Stimulated activated CD8-positive, alpha-beta memory T cell treated with anti-CD3 and anti-CD28 coated beads, Interleukin-4, amount 100 ng/mL, for 48 hours (primary cell): ENCODE measurements at places on chromosomes 5 and 9.
A peak's percentile ranks its signal among the peaks of the same experiment; 100 is the strongest.

- no peak for DNase-seq
These were observed 34.9 kb upstream of the SYNPO start for GRCh38 chr5:150605546-150605945.

GRCh38 chr9:101448680-101449070 is 13.1 kb upstream of the ALDOB start:
- DNase-seq: no peak

DNA sequence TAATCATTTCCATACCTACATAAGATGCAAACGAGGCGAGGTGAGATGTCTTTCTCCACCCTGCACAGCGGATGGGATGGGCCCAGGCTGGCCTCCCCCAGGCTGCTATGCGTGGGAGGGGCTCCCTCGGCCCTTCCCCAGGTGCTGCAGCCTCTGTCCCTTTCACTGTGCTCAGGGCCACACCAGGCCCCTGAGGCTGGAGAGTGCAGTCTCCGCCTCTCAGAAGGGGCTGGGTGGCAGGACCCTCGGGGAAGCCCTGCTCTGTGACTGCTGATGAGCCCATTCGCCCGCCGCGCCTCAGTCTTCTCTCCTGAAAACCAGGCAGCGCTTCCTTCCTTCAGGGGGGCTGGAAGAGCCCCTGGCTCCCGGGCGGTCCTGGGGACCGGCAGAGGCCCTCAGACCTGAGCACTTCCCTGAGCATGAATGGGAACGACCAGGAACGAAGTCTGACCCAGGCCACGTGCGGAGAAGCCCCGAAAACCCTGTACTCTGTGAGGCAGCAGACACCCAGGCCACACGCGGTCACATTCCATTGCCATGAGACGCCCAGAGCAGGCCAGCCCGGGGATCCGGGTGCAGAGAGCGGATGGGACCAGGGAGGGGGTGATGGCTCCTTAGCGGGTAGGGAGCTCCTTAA is 21.9 kb upstream of the NOTCH1 start:
- no peak for DNase-seq

DNA sequence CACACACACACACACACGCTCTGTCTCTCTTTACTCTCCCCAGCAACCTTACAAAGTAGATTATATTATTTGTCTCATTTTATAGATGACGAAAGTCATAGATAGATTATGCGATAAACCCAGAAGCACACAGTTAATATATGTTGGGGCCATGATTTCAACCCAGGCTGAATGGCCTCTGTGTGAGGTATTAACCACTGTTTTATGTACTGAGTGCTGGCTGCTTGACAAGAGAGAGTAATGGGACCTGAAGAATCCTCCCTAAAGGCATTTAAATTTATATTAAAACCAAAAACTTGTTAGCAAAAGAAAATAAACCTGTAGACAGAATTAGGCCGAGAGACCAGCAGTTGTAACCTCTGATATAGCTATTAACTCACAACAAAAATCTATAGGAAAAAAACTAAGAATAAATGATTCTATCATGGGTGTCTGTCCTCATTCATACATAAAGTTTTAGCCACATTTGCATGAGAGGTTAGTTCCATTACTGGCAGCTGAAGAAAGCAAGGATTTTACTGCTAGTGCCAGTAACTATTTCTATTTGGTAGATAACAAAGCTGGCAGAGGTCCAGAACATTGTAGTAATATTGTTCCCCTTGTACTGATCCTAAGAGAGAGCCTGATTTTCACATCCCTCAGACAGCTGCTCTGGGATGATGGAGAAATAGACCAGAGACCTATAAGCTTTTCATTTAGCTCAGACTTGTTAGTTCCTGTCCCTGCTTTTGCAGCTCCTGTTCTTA is 250.9 kb downstream of the ADGRV1 start:
- DNase-seq: no peak

- no peak for DNase-seq
These were observed 1093.9 kb upstream of the CDH6 start for GRCh38 chr5:30099634-30100033.

DNA sequence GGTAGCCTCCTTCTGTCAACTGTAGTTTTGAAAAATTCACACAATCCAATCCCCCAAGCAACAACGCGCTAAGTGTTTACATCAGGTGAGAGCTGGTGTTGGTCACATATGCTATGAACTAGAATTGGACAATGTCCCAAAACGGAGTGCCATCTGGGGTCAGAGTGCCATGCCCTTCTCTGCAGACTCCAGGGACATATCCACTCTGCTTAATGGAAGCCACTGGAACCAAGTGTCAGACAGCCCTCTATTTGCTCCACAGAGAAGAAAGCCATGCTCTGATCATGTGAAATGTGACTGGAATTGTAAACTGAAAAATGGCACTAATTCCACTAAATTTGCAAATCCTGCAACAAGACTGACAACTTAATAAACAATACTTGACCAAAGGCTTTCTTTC is 12.2 kb downstream of the ABCA1 start:
- no peak for DNase-seq

DNA sequence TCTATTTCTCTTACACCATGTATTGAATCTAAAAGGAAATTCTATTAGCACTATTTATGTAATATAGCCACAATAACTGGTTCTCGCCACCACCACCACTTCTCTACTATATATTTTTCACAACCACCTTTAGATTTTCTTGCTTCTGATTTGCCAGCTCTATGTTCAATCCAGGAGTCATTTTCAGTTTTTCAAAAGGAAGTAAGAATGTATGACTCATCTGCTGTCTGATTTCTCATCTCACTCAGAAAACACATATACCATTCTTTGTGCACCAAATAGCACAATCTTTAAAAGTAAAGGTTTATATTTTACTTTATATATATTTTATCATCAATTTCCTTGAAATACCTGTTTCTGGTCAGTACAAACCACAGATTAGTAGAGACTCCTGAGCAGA is 1127.5 kb downstream of the TAF11L14 start:
- no peak for DNase-seq

GRCh38 chr9:69955536-69956355 is 87.9 kb upstream of the MAMDC2 start:
- no peak for DNase-seq

DNA sequence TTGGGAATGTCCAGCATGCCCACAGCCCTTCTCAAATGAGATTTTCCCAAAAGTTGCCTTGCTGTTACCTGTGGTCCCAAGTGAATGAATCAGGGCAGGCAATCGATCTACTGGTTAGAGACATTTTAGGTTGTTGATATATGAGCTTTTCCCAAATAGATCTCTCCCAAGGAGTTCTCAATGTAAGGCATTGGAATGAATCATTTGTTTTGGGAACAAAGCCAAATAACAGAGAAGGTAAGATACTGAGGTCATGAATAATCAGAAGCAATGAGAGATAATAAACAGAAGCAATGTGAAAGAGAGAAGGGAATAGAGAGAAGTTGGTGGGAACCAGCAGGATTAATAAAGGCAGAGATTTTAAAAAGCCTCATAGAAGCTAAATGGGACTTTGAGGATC is 93.6 kb upstream of the FER start:
- no peak for DNase-seq

GRCh38 chr5:35668794-35669193 is 51.1 kb downstream of the SPEF2 start:
- DNase-seq: no peak

GRCh38 chr5:135930029-135930948 is 24.5 kb downstream of the LECT2 start:
- DNase-seq: no peak

- no peak for DNase-seq
These were observed 11.1 kb upstream of the AJM1 start for GRCh38 chr9:136831002-136831719.

DNA sequence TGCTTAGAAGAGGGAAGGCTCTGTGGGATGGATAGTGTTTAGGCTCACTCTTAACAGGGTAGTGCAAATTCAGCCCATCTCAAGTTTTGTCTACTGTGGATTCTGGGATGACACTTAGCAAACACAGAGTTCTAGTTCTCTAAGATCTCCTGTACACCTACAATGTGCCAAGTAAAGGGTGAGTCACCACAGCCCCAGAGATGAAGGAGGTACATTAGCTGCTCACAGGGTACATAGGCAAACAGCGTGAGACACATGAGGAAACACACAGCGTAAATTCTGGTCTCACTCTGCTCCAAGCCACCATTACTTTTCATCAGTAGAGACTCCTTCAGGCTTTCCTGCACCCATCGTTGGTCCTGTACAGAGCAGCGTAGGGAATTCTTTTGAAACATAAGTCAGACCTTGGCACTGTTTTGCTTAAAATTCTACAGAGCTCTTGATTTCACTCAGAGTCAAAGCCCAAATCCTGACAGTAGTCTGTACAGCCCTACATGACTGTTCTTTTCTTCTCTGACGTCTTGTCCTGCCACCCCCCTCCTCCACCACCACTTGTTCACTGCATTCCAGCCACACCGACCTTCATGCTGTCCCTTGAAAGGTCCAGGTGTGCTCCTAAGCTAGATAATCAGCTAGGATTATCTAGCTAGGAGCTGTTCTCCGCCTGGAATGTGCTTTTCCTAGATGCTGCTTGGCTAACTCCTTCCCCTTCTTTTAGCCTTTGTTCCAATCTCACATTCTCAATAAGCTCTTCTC is 8.7 kb downstream of the ASTN2 start:
- DNase-seq: no peak

DNA sequence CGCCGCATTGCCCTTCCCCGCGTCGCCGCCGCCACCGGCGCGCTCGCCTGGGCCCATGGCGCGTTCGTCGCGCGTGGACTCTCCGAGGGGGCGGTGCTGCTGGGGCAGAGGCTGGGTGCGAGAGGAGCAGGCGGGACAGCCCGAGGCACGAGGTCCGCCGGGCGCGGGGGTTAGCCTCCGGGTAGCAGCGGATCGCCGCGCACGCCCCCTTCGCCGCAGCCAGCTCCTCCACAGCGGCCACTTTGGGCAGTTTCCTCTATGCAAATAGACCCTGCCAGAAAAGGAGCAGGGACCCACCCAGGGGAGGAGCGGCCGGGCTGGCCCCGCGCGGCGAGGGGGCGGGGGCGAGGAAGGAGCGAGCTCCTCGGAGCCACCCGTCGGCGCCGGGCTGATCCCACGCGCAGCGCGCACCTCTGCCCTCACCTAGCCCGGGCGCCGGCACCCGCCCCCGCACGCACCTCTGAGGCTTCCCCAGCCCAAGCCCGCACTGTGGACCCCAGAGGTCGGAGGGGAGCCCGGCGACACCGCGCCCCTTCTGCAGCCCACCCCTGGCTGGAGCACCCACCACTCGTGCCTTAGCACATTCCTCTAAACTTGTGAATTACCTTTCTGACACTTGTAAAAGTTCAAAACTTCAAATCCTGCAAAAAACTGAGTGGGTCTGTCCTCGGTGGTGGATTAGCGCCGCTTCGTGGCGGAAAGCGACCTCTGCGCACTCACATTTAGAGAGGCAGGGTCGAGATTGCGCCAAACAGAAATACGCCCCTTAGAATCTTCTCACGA is at the start of gene COL23A1:
Gene COL23A1, minus strand, starts transcription at position 253 of the 783 bp plus-strand sequence.
- DNase-seq: peak; percentile 44

GRCh38 chr9:5073701-5074100 is 88.6 kb downstream of the JAK2 start:
- no peak for DNase-seq

DNA sequence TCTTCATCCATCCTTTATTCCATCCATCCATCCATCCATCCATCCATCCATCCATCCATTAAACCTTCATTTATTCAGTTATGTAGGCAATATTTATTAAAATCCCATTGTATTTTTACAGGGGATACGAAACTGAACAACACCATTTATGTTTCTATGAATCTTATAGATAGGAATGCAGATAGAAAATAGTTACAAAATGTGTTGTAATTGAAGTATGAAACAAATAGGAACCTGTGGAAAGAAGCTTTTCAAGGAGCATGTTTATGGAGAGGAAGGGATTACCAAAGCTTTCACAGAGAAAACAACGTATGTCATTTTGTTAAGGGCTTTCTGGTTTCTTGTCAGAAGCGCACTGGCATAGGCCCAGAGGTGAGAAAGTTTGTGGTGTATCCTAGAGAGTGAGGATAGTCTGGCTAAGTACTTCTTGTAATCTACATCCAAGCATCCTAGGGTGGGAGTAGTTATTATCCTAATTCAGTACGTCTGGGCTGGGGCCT is 184.0 kb downstream of the CNTLN start:
- no peak for DNase-seq

DNA sequence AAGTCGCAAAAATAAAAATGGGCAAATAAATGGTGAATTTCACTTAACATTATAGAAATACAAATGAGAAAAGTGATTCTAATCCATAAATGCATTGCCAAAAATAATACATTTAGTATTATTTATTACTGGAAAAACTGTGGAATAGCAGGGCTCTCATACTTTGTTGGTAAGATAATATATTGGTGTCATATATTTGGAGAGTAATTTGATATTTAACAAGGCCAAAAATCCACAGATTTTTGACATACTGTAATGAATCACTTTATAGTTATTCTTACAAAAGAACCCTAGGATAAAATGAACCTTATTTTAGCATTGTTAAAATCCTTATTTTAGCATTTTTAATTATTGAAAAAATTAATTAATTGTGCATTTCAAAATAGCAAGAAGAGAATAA is 397.2 kb upstream of the DAB2 start:
- no peak for DNase-seq
